ENCODE measurements at places on chromosomes 3 and 15.

DNA sequence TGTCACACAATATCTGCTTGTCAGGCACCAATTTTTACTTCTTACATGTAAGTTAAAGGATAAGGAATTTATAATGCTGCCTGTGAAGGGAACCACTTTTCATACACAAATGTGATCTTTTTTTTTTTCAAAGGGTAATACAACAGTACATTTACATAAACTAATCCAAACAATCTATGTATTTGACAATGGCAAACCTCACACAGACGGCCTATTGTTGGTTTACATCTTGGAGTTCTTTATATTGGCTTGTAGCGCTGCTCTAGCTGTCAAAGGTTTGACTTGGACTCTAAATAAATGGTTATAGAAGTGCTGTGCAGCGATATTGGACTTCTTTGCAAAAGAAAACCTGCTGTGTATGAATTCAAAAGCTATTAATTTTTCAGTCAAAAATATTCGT, 598.0 kb downstream of the FOXP1 start:
- DNase-seq: no peak

GRCh38 chr3:58293516-58293915, 12.5 kb upstream of the RPP14 start:
- no peak for DNase-seq

- DNase-seq: no peak
Observed at GRCh38 chr3:58116161-58116955, 94.4 kb downstream of the DNASE1L3 start.

DNA sequence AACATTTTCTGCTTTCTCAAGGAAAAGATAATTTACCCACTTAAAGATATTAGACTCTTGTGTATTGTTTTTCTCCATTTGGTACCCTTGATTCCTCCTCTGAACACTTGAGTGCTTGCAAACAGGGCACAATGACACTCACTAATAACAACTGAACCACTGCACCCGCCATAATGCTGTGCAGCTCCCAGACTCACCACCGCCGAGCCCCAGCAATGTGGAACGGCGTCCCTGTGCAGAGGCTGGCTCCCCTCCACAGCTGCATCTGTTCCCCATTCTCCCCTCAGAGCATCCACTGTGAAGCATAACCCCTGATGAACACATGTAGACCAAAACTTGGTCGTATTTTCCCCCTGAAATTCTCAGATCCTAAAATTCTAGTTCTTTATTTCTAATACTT, 276.2 kb upstream of the PLSCR5 start:
- DNase-seq: no peak

- no peak for DNase-seq
Observed at GRCh38 chr3:65817553-65818126, 221.1 kb downstream of the MAGI1 start.

- DNase-seq: no peak
Observed at GRCh38 chr15:98002419-98002818, 41.9 kb downstream of the ARRDC4 start.

All from HCEC 1CT (cell line).